SK-N-SH treated with all-trans-retinoic acid at 6 μM for 48 hours (cell line): ENCODE measurements at places on chromosomes 5 and 9.

DNA sequence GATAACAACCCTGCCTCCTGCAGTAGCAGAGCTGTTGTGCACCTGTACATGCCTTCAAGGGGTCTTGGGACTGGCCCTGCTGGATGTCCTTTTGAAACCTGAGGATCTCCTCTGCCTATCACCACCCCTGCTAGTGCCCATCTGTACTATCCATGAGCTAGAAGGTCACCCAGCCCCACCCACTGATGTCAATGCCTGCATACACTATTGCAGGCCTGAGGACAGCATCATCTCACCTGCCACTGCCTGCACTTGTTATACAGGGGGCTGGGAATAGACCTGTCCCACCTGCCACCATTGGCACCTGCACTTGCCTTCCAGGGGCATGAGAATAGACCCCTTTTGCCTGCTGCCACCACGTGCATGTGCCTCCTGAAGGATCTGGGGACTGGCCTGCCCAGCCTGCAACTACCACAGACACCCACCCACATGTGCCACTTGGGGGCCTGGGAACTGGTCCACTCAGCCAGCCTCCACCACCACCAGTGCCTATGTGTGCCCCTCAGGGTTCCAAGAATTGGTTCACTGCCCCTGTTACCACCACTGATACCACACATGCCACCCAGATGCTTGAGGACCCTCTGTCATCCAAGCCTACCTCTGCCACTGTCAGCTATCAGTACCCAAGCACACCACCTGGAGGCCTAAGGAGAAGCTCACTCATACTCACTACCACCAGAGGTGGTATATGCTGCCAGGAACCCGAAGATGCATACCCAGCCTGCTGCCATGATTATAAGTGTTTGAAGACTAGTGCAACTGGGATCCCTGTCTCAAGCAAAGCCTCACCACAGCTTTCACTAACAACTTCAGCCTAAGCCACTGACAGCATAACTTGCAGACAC, 159.7 kb downstream of the SGCD start:
- no peak for ATAC-seq

- ATAC-seq: no peak
These were observed 60.9 kb upstream of the ABL1 start for GRCh38 chr9:130774183-130774582.

DNA sequence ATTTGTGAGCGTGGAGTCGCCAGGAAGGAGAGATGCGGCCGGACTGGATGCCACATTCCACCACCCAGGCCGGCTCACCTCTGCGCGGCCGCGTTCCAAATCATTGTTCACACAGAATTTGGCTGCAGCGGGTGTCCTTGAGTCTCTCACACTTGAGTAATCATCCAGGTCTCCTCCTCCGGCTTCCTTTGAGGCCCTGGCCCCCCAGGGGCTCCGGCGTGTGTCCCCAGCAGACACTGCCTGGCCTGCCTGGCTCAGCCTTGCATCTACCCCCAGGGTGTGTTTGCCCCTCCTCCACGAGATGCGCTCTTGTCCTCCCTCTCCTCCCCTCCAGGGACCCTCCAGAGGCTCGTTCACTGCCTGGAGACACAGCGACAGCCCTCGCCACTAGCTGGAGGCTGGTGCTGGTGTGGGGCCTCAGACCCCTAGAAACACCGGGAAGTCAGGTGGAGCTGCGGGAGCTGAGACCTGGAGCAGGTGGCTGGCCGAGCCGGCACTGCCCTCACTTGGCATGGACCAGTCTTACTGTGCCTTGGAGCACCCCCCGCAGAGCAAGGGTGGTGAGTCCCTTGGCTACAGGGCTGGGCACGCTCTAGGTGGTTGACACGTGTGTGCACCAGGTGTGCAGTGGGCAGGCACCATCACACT, 7.0 kb upstream of the SLC9A3 start:
- ATAC-seq: no peak

- peak; percentile 98 for ATAC-seq
These were observed 75.9 kb upstream of the PRR16 start for GRCh38 chr5:120388016-120388781.

DNA sequence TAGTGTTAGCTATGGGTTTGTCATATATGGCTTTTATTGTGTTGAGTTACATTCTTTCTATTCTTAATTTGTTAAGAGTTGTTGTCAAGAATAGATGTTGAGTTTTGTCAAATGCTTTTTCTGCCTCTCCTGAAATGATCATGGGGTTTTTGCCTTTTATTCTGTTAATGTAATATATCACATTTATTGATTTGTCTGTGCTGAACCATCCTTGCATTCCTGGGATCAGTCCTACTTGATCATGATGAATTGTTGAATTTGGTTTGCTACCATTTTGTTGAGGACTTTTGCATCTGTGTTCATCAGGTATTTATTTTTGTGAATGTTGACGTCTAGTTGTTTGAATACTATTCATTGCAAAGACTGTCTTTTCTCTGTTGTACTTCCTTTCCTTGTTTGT, 23.9 kb downstream of the RIC1 start:
- ATAC-seq: no peak
